ENCODE measurements at places on chromosomes 2 and 18.

DNA sequence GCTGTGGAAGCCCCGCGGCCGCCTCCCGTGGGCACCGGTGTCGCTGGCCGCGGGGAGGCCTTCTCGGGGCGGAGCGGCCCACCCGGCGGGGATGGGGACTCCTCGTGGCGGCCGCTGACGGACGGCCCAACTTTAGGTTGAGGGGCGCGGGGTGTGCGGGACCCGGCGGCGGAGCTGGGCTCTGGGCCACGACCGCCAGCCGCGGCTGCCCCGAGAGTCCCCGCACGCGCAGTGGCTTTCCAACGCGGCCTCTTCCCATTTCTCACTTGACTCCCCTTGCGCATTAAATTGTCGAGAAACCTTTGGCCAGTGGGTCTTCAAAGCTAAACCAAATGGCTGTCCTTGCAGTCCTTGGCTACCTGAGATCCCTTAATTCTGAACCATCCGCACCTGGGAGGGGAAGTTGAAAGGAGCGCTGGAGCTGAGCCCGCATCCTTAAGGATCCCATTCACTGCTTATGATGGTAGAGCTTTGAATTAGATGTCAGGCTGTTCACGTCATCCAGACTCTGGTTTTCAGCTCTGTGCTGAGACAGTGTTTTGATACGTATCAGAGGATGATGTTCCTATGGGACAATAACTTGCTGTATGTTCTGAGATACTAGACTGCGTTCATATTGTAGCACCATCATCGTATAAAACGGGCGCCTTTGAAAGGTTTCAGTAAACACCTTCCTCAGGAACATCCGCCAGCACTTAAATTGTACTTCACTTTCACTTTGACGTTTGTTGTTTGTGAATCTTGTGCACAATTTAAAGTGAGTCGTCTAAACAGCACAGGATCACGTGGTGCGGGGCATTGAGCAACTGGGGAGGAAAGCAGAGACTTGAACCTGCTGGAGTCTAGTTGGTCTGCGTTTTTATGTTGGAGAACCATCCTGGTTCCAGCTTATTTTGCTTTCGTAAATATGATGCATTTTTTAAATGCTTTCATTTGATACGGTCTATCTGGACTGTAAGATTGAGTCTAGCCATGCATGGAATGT lies 874 bp downstream of the CLIP4 start:
- DNase-seq: peak; percentile 78

DNA sequence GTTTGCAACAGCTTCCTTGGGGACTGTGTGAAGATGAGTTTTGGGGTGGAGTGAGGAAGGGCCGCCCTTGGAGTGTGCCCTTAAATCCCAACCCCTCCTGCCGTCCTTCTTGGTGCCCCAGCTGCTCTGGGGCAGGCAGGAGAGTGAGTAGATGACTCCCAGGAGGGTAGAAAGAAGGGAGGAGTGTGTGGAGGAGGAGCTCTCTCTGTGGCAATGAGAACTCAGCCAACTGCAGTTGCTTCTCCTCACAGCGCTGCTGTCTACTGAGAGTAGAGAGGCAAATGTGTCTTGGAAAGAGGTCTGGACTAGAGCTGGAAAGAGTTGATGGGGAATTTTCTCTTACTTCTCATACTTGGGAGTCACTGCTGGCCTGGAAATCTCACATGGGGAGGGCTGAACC lies 21.8 kb upstream of the SIX2 start:
- no peak for DNase-seq

- no peak for DNase-seq
Measured at GRCh38 chr18:36394486-36394885, 97.0 kb downstream of the FHOD3 start.

GRCh38 chr2:216343221-216343980 lies 28.9 kb downstream of the MARCHF4 start:
- DNase-seq: no peak

- DNase-seq: no peak
Measured at GRCh38 chr2:68726100-68726499, 8.5 kb upstream of the ARHGAP25 start.

DNA sequence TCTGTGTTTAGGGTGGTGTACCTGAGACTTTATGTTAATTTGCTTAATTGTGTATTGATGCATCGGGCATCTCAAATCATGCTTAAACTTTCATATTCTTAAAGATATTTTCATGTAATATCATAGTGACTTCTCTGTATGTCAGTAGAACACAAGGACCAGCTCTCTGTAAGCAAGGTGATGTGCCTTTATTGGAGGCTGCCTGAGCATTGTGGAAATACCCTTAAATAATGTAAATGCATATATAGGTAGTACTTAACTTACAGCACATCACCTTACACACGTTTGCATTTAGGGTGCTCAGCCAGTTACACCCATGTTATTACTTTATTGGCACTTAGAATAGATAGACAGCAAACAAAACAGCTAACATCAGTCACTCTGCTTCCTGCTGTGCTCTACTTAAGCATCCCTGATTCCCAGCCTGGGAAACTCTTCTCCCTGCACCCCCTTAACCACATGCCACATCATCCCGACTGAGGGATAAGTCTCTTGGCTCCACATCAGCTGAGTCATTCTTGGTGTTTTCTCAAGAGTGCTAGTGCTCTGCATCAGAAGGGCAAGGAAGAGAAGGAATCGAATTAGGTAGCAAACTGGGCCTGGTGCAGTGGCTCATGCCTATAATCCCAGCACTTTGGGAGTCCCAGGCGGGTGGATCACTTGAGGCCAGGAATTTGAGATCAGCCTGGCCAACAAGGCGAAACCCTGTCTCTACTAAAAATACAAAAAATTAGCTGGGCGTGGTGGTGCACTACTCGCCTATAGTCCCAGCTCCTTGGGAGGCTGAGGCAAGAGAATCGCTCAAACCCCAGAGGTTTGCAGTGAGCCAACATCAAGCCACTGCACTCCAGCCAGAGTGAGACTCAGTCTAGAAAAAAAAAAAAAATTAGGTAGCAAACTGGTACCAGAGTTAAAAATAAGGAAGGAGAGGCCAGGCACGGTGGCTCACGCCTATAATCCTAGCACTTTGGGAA lies 108.7 kb downstream of the MAP3K20 start:
- peak; percentile 66 for DNase-seq

- DNase-seq: no peak
Measured at GRCh38 chr18:23257686-23258565, 122.6 kb downstream of the CABLES1 start.

DNA sequence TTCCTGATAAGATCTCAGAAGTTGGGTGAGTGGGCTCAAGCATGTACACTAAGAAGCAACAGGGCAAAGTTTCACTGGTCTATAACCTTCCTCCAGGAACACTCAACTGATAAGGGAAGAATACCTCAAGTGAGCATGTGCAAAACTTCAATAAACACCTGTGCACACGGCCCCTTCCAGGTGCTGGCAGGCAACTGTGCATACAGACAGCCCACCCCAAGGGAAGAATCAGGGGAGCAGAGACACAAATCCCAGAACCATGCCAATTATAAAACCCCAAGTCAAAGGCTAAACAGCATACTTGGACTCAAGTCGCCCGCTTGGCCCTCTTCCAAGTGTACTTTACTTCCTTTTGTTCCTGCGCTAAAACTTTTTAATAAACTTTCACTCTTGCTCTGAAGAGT lies 85.9 kb upstream of the RTN4 start:
- peak; percentile 46 for DNase-seq

DNA sequence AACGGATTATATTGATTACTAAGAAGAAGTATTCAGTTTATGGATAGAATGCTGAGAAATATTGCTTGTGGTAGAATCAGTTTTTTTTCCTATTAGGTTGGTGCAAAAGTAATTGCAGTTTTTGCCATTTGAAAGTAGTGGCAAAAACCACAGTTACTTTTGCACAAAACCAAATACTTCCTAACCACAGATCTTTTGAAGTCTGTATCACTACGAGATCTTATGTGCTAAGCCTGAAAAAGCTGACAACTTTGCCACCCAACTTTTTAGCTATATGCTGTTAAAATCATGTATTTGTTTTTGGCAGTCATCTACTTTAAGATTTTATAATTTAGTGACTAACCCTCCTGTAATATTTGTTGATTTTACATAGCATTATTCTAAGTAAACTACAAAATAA lies 24.6 kb downstream of the DNAJC10 start:
- DNase-seq: no peak

- no peak for DNase-seq
Measured at GRCh38 chr2:37625156-37625555, 46.3 kb downstream of the CDC42EP3 start.

GRCh38 chr2:42424033-42424432 lies 63.0 kb upstream of the COX7A2L start:
- DNase-seq: no peak

All from hepatocyte (in vitro differentiated cells).